ENCODE measurements at places on chromosomes 6 and 20.

DNA sequence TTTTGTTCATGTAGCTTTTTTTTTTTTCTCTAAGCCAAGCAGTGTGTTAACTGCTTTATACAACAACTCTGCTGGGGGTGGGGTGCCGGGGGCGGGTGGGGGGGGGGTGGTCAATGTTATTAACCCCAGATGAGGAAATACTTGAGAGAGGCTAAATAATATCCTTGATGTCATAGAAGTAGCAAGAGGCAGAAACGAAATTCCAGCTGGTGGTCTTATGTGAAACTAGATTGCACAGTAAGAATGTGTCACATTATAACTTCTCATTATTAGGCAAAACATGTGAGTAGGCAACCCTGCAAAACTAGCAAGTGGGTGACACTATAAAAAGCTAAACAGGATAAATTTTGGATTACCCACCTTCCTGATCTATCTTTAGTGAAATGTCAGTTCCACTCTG, 12.8 kb downstream of the MYLK4 start:
- no peak for DNase-seq

GRCh38 chr6:110317189-110317588, 41.0 kb downstream of the METTL24 start:
- no peak for DNase-seq

GRCh38 chr6:11043961-11044711, at the start of gene ELOVL2:
ELOVL2 (minus strand) TSS chr6:11044305; CDS start chr6:11044230, 75 bp downstream.
- peak; percentile 95 for DNase-seq

DNA sequence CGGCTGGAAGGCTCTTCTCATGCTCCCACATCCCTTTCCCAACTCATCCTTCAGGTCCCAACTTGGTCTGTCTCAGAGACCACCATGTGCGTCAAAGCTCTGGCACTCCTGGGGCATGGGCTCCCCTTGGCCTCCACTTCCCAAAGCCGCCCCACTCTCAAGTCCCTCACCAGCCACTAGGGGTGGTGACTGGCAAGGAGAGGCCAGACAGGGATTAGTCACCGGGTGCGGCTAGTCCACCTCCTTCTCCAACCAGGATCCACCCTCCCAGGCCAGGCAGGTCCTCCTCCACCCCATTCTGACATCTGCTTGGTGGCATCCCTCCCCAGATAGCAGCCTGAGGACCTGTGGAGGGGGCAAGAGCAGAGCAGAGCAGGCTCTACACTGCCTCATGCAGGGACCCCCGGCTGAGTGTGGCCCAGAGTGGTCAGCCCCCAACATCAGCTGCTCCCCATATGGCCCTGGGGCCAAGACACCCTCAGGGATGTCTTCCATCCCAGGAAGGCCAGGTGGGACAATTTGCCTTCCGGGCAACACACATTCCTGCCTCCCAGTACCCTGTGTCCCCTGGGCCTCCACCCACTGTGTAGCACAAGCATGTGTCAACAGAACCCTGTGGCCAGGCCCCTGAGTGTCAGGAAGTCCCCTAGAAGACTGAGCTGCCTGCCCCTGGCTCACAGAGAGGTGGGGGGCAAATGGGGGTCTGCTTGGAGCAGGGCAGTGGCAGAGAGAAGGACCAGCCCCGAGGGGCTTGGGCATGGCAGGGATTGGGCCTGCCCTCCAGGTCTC, 29.2 kb downstream of the YTHDF1 start:
- no peak for DNase-seq

DNA sequence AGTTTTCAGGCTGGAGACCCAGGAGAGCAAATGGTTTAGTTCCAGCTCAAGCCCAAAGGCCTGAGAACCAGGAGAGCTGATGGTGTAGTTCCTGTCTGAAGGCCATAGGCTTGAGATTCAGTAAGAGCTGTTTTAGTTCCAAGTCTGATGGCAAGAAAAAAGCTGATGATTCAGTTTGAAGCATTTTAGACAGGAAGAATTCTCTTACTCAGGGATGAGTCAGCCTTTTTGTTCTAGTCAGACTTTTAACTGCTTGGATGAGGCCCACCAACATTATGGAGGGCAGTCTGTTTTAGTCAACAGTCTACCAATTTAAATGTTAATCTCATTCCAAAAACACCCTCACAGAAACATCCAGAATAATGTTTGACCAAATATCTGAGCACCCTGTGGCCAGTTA, 2.5 kb downstream of the ZSCAN26 start:
- DNase-seq, result no peak

DNA sequence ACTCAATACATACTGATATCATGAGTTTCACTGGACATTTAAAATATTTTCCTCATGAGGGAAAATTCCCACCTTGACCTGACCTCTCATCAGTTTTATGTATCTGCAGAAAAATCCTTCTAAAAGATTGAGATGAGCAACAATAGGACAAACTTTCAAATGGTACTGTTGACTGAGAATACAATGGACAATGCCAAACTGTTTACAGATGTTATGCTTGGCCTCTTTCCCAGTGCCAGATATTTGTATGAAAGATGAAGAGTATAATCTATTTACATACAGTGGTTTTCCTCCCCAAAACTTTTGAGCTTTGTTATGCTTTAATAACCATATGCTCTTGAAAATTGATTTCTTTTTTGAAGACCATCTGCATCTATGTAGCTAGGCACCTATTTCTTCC, 245.1 kb upstream of the RSPO3 start:
- DNase-seq, result no peak

DNA sequence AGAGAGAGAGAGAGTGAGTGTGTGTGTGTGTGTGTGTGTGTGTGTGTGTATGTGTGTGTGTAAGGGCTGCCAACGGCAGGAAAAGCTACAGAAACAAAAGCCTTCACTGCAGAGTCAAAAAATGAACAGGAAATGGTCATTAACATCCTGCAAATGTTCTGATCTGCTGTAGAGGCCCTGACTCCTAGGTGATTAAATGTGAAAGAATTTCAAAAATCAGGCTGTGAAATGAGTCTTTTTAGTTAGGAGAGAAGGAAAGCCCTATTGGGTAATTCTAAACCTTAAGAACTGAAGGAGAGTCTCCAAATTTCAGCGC, 166.5 kb upstream of the MYLIP start:
- no peak for DNase-seq

DNA sequence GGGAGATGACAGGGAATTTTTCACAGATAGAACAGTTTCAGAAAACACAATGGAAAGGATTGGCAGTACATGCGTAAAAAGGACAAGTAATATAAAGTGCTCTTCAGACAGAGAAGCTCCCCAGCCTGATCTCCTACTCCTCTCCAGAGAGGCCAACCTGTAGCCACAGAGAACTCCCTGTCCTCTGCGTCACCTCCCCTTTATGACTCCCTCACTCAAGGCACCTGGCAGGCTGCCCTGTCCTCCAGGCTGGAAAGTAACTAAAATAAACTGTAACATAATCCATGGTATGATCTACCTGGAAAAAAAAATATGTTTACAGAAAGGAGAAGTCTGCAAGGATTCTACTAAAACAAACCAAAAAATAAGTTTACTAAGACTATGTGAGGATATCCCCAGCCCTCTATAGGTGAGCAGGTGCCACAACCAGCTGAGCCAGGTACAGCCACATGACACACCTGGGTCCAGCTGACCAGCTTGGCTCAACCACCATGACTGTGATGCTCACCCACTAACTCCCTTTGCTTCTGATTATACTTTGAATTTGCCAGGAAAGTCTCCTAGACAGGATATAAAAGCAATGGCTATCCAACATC, 29.2 kb downstream of the MBOAT1 start:
- DNase-seq, result no peak

DNA sequence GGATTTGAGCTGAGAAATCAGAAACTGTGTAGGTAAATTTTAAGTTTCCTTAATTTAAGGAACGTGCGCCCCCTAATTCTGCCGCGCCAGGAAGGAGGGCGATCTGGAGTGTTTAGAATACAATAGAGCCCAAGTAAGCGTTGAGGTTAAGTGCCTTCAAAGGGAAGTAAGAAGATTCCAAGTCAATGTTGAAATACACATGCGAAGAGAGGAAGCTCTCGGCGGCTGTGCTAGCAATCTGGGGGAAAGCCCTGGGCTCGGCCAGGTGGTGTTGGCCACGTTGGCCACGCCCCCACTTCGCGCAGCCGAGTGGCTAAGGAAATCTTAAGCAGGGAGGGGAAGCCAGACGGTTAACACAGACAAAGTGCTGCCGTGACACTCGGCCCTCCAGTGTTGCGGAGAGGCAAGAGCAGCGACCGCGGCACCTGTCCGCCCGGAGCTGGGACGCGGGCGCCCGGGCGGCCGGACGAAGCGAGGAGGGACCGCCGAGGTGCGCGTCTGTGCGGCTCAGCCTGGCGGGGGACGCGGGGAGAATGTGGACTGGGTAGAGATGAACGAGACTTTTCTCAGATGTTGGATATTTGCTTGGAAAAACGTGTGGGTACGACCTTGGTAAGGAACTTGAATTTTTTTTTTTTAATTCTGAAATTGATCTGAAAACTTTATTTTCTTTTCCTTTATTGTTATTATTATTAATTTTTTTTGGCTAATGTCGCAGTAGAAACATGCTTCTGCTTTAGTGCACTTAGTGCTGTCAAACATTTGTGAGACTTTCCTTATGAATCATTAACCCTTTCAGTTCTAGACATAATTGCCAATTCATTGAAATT, at the start of gene PRDM1:
TSS of gene PRDM1 (plus strand) at position 353 of the 830 bp plus-strand sequence. CDS start at position 571, 218 bp downstream.
- peak; percentile 69 for DNase-seq

- no peak for DNase-seq
Observed at GRCh38 chr20:64223526-64224067, 32.0 kb upstream of the PCMTD2 start.

DNA sequence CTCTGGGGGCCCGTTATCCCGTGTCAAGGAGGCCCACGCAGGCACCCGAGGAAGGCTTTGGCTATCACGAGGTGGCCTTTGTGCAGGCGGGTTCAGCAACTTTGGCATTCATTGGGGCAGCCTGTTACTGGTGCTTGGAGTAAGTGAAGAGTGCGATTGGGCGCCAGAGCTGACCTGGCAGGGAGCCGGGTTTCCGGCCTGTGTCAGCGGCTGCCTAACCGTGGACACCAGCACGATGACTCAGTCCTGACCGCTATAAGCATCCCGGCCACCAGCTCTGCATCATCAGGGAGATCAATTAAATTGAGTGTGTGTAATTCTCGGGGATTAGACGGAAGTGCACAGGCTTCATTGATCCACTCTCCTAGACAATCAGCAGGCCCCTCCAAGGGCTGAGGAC, 45.9 kb downstream of the CDH4 start:
- DNase-seq, result no peak

GRCh38 chr6:70764706-70765105, 97.0 kb downstream of the SMAP1 start:
- DNase-seq, result no peak

GRCh38 chr6:45576648-45577624, 199.2 kb upstream of the SUPT3H start:
- no peak for DNase-seq

- DNase-seq, result no peak
Observed at GRCh38 chr20:46040902-46041535, 12.0 kb downstream of the SLC12A5 start.

DNA sequence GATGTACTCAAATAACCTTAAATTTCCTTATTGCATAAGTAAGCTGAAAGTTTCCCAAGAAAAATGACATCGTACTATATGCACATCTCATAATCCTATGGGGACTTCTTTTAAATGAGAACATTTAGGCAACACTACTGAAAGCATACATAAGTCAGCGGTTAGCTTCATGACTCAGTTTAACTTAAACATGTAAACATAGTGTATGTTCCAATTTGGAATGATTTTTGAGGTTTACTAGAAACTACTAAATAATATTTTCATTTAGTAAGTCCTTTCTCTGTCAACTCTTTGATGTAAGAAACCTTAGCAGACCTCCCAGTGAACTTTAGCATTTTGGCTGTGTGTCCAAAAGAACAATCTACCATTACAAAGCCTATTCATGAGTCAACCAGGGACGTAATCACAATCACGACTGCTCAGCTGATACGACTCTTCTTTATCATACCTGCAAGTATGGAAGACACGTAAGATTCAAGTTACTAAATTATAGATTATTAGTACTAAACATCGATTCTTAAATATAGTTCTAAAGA, 19.3 kb downstream of the HIVEP2 start:
- DNase-seq, result no peak

GRCh38 chr6:53925891-53926290, 131.1 kb downstream of the LRRC1 start:
- DNase-seq, result no peak

GRCh38 chr6:33426590-33427511, 7.0 kb downstream of the SYNGAP1 start:
- DNase-seq, result peak; percentile 46

DNA sequence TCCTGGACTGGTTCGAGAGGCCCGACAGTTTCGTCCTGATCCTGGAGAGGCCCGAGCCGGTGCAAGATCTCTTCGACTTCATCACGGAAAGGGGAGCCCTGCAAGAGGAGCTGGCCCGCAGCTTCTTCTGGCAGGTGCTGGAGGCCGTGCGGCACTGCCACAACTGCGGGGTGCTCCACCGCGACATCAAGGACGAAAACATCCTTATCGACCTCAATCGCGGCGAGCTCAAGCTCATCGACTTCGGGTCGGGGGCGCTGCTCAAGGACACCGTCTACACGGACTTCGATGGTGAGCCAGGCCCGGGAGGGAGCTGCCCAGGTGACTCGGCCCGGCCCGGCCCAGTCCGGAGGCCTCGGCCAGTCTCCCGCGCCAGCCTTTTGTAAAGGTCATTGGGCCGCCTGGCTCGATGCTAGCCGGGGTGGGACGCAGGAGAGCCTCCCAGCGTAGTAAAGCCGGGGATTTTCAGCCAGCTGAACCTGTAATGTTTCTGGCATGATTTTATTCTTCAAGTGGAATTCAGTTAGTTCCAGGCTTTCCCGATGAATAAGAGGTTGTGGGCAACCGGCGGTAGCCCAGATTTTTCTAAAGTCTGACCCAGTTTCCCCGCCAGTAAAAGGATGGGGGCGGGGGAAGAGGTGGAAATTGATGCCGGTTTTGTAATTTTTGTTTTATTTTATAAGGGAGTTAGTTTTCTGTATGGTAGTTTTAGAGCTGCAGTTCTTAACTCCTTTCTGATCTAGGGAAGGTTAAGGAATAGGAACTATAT, 1.4 kb downstream of the PIM1 start:
- peak; percentile 46 for DNase-seq

Data from SK-N-SH (cell line).